ENCODE measurements at places on chromosomes 3 and 15.

- no peak for DNase-seq
Observed at GRCh38 chr3:143888166-143888565, 39.9 kb upstream of the SLC9A9 start.

GRCh38 chr3:133821767-133822638 is 16.4 kb downstream of the SRPRB start:
- peak; percentile 22 for DNase-seq

DNA sequence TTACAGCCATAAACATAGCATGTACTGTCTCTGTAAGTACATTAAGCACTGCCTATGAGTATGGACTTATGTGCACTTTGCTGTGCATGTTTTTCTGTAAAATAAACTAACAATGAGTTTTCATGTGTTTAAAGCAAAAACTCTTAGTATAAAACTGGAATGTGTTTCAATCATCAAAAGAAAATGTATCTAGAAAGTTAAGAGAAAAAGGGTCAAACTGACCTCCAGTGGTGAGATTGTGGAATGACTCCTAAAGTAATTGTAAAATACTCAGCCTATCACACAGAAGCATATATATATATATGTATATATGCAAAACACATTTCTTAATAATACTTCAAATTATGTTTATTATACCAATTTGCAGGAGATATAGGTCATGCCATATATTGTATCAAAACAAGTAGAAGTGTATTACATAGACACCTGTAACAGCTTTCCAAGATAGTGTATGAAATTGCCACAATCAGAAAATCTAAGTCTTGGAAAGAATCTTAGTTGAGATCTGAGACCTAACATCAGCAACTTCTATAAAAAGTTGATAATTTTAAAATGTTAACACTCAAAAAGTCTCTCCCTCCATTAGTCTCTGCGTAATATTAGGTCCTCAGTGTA is 199.6 kb downstream of the FMN1 start:
- no peak for DNase-seq

DNA sequence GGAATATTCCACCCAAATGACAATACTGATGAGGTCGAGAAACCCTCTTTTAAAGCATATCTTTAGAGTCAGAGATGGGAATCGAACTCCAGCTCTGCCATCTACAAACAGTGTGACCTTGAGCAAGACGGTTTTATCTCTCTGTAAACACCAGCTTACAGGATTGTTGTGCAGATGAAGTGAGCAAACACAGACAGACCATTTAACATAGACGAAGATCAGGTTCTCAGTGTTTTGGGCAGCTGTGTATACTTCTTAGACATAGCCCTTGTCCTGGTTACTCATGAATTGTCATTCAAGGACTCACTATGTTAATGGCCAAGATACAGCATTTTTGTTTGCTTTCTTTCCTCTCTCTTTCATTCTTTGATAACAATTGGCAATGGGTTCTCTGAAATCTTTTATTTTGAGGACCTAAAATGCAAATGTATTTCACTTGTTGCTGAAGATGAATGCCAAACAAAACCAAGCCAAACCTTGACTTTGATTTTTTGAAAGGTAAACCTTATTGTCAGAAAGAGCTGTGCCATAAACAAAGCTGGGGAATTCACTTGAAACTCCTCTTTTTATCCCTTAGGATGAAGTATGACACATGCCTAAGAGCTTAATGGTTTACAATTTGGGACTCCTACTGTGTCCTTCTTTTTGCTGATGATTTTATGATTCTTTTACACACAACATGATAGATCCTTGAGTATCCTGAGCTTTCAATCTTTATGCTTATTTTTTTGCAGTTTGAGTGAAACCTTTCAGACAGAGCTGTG is 250.0 kb upstream of the PDZRN3 start:
- no peak for DNase-seq

DNA sequence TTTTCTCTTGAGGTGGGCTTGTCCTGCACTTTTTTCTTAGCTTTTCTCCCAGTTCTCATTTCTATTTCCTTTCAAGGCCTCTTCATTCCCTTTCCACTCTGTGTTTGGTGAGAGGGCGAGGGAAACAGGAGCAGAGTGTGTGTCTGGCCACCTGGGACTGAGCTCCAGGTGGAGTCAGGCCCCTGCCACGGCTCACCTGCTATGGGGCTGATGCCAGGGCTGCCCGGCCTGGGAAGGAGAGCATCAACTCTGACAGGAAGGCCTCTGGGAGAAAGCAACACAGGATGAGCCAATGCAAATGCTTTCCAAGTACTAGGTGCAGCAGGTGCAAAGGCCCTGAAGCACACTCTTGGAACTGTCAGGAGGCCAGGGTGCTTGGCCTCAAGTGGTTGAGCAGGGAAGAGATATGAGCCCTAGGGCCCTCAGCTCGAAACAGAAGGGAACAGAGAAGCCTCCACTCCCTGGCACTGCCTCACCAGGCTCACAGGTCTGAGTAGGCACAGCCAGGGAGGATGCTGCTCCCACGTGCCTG is 27.3 kb upstream of the DUSP7 start:
- no peak for DNase-seq
